Activated CD8-positive, alpha-beta memory T cell treated with anti-CD3 and anti-CD28 coated beads for 1 hour (primary cell): ENCODE measurements at places on chromosomes 11 and 22.

- no peak for DNase-seq
Measured at GRCh38 chr11:120122924-120123683, 14.8 kb downstream of the TRIM29 start.

GRCh38 chr22:30855266-30855665 lies 113.3 kb downstream of the MORC2 start:
- no peak for DNase-seq

DNA sequence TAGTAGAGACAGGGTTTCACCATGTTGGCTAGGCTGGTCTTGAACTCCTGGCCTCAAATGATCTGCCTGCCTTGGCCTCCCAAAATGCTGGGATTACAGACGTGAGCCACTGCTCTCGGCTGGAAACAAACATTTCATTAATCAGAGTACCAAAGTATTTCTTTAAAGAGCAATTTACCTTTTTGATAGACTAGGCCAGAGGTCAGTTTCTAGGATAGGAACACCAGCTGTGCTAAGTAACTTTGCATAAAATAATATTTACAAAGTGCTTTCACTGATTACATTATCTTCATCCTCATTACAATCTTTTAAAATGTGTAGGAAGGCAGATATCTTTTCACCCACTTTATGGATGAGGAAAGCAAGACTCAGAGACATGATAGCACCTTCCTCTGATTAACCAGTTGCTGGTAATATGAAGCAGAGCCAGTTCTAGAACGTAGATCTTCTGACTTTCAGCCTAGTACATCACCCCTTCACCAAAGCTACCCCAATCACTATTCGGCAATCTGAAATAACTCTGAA lies 355.2 kb downstream of the SOX6 start:
- DNase-seq: no peak

DNA sequence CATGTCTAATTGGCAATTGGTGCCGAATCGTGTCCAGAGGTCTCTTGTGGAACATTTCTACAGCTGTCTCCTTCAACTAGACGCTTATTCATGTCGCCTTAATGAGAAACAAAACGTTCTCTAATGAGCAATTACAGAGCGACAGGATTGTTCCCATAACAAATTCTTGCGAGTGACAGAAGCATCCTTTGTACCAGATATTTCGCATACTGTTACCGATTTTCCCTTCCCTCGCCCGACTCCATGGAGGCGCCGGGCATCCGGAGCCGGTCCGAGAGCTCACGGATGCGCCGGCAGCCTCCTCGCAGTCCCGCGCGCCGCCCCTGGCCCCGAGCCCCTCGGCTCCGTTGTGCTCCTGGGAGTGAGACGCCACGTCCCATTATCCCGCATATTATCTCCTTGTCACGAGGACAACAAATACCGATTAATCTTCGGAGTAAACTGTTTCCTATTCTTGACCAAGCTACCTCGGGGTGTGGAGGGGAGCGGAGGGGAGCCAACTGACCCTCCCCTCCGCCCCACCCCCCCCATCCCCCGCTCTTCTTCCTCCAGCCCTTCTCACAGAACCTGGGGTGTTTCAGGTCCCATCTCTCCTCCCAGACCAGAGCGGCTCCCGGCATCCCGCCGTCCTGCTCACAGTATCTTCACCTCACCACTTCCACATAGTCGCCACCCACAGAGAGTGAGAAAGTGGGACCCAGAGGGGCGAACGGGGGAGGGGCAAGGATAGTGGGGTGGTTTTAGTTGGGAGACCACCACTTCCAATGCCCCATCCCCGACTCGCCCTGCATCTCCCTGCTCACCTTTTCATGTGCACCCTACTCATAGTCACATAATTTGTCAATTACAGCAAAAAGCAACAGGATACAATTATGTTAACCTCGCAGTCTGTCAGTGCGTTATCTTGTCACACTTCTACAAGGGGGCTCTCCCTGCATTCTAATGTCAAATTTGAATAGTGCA lies 11.4 kb downstream of the PAX6 start:
- no peak for DNase-seq

DNA sequence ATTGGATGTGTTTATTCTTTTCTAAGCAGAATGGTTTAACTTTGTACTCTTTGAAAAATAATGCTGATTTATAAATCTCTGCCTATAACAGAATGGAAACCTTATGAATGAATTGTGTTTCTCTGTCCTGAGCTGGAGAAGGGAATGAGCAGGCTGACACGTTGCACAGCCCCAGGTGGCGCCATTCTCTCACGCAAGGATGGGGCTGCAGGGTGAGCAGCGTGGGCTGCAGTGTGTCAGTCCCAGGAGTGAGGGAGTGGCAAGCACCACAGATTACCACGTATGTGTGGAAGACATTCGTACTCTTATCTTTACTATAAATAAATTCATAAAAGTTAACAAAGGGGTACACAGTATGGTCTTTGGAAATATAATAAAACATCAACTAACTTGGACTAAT lies 33.4 kb downstream of the FDX1 start:
- DNase-seq: no peak

- DNase-seq: no peak
Measured at GRCh38 chr11:6497069-6497839, at the start of gene DNHD1. DNHD1 (plus strand) TSS chr11:6497280; CDS start chr11:6498216, 936 bp downstream.

GRCh38 chr22:49751318-49751965 lies 76.2 kb downstream of the BRD1 start:
- DNase-seq: no peak

DNA sequence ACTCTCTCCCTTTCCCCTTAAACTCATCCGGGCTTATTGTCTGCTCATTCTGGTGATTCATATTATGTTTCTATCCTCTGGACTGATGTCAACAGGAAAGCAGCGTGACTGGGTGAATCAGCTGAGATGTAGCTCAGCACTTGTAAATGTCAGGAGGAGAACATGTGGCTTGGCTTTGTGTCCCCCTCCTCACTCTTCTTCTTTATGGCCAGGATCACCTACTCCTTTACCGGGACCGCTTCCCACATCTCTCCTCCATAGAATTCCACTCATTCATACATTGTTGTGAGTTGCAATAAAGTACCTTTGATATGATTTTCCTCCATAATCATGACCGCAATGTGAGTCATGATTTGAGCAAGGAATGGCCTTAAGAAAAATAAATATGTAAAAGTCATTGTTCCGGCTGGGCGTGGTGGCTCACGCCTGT lies 15.8 kb upstream of the SYN3 start:
- DNase-seq: no peak

DNA sequence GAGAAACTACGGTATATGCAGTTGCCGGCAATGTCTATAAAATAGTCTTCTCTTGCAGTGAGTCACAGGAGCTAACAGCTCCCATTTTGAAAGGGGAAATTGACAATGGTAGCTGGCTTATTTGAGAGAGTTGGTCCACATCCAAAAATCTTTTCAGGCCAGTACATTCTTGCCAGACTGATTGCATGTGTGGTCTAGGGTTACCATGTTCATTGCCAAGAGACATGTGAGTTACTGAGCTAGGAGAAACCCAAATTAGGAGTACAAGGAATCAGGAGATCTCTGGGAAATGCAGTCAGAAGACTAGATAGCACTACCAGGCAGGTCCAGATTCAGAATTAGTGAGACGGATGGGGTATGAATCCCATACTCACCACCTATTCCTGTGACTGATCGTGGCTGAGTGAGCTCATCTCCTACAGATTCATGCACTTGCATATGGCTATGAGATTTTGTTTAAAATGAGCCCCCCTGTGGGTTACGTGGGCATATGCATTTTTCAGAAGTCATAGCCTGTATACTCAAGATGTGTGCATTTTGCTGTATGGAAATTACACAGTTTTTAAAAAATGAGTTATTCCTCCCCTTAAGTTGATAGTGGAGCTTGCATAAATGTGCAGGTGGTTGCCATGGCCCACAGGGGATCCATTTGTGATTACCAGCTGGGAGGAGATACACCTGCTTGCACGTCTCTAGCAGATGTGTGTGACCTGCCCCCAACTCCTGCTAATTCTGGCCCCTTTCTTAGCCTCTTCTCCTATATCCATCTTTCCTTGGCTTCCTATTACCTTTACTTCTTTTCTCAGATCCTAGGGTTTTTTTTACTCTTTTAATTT lies 102.7 kb downstream of the COMMD9 start:
- DNase-seq: no peak

GRCh38 chr11:72354356-72355115 lies 79.8 kb downstream of the CLPB start:
- no peak for DNase-seq

DNA sequence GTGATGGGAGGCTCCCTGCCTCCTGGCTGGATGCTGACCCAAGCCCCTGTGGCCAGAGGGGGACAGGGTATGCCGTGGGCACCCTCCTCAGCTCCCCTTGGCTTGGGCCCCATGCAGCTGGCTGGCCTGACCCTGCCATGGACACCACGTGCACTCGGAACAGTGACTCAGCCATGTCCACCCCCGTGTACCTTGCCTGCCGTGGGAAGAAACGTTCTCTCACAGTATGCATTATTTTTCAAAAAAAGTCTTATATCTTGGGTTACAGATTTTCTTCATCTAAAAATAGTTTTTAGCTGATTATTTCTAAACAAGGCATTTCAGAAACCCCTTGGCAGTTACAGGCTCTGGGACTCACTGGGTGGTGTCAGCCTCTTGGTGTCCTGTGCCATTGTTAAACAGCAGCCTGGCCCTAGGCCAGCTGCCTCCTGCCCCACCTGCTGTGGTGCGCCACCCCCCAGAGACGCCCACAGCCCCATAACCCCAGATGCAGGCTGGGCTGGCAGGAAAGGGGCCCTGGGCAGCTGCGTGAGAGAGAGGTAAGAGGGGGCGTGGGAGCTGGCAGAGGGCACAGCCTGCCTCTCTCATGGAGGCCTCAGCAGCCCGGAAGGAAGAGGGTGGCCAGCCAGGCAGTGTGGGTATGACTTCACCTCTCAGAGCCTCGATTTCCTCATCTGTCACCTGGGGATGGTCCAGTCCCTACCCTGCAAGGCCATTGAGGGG lies 99.8 kb downstream of the MORC2 start:
- DNase-seq: no peak

DNA sequence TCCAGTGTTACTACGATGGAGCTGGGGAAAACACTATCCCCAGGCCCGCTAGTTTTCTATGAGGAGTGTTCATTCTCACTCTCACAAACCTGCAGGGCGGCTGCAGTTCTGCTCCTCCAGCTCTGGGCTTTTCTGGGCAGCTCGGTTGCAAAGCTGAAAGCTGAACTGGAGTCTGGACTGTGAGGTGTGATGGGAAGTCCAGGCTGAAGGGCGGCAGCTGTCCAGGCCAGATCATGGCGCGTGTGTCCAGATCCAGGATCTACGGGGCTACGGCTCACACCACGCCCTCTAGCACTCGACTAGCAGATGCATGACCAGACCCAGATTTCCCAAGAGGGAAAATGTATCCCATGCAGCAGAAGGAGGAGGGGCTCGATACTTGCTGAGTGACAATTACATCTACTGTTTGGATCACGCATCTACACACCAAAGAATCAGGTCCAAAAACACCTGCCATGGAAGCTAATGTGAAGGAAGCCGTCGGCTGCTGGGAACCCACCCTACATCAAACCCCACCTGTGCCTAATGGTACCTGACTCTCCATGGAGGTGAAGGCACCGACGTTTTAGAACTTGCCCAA lies 555.0 kb downstream of the BRD1 start:
- no peak for DNase-seq

DNA sequence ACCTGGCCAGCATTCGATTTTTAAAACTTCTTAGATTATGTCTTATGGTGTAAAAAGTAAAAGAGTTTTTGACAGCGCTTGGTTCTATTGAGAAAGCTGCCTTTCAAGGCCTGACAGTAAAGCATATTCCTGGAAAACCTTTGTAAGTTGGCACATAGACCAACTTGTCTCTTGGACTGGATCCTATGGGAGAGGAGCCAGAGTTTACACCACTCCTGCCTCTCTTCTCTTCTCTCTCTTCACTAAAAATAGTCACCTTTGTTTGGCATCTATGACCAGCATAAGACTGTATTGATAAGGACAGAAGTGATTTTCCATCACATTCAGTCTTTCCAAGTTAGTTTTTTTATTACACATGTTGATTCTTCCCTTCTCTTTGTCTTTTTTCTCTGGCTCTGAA lies 33.7 kb downstream of the CSRP3 start:
- DNase-seq: no peak

GRCh38 chr11:108170184-108170583 lies 48.8 kb downstream of the ACAT1 start:
- DNase-seq: no peak

DNA sequence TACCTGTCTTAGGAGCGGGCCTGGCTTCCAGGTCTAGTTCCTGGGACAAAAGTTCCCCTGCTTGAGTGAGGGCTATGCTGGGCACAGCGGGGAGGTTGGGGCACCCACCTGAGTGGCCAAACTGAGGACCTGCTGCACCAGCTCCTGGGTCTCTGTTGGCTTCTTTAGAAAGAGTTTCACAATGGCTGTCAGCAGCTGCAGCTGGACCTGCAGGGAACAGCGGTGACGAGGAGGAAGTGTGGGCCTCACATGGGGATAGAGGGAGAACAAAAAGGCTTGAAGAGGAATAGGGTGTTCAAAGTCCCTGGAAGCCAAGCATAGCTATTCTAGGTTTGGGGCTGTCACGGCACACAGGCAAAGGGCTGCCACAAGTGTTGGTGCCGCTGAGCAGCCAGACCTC lies 26.7 kb upstream of the RASL10A start:
- no peak for DNase-seq

- no peak for DNase-seq
Measured at GRCh38 chr11:75655605-75656004, 13.2 kb downstream of the MAP6 start.

DNA sequence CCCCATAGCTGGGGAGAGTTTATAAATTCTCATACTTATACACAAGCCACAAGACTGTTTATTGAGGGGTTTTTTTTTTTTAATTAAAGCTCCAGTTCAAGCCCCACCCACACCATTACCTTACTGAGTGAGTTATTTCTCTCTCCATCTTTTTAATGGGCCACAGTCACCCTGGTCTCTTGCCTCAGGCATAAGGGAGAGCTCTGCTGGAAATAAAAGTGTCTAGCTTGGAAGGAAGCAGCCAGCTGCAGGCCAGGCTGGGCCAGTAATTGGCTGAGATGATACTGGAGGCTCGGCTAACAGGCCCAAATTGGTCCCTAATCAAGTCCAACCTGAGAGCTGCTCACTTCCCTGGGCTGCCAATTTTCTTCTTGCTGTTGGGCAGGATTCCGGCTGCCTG lies 174.1 kb downstream of the INSC start:
- DNase-seq: no peak

- no peak for DNase-seq
Measured at GRCh38 chr11:99383648-99384245, 363.0 kb downstream of the CNTN5 start.

GRCh38 chr11:47434011-47434786 lies 8.0 kb upstream of the PSMC3 start:
- DNase-seq: no peak

- no peak for DNase-seq
Measured at GRCh38 chr11:111846636-111847035, 24.7 kb downstream of the ALG9 start.
